H4 (cell line): ENCODE measurements at places on chromosomes 1 and 21.

GRCh38 chr1:41900603-41901444 is 17.9 kb downstream of the HIVEP3 start:
- peak; percentile 83 for DNase-seq

- no peak for DNase-seq
Observed at GRCh38 chr21:34743831-34744230, 75.0 kb downstream of the CLIC6 start.

DNA sequence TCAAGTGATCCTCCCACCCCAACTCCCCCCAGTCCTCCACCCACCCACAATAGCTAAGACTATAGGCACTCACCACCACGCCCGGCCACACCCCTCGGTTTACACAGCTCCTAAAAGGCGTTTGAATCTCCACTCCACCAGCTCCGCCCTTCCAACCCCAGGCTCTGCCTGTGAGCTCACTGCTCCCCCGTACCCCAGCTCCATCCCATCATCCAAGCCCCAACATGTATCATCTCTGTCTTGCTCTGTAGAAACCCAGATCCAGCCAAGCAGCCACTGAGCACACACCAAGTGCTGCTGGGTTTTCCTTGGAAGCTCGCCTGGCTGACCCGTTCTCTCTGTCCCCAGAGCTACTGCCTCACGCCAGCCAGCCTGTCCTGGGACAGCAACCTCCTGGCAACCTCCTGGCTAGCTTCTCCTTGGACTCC is 12.0 kb upstream of the S100A2 start:
- DNase-seq: no peak

GRCh38 chr1:30596891-30597290 is 126.5 kb downstream of the MATN1 start:
- no peak for DNase-seq

GRCh38 chr1:7971024-7971423 is 9.5 kb downstream of the PARK7 start:
- no peak for DNase-seq
